ENCODE measurements at places on chromosomes 2 and 18.

DNA sequence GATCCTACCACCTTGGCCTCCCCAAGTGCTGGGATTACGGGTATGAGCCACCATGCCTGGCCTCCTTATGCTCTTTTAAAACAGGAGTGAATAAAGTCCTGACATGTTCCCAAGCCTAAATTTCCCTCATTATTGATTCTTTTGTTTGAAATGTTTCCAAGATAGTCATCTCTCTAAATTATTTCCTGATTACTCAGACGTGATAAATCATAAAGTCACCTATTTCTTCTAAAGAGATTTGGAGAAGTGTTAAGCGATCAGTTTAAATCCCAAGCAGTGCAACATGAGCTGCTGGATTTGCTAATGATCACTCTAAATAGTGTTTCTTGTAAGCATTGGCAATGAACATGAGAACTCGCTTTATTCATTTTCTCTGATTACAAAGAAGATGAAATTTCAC lies 51.8 kb downstream of the PMAIP1 start:
- DNase-seq, result no peak

GRCh38 chr2:14079576-14079975 lies 552.9 kb upstream of the LRATD1 start:
- no peak for DNase-seq

DNA sequence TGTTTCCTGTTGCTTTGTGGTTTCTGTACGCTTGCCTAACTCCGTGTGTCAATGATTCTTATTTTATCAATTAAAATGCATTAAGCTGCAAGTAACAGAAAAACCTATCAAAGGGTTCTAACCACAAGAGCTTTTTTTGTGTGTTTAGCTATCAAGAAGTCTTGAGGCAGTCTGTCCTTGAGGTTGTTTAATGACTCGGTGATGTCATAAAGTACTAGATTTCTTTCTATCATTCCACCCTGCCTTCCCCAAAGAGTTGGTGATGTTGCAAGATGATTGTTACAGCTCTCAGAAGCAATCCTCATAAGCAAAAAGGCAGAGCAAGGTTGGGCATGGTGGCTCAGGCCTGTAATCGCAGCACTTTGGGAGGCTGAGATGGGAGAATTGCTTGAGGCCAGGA lies 51.9 kb upstream of the SPTBN1 start:
- DNase-seq, result no peak

DNA sequence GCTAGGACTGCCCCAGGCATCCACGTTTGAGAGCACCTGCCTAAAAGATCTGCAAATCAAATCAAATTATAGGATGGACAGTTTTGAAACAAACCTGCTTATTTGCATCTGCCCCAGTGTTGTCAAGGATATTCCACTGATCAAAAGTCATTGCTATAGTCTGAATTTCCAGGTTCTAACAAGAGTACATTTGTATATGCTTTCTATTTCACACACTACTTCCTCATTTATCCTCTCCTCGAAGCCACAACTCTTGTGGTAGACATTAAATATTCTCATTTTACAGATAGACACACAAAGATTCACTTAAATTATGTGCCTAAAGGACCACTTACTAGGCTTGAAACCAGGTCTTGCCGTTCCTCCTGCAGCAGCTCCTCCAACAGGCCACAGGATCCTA lies 11.9 kb upstream of the TET3 start:
- DNase-seq, result no peak

DNA sequence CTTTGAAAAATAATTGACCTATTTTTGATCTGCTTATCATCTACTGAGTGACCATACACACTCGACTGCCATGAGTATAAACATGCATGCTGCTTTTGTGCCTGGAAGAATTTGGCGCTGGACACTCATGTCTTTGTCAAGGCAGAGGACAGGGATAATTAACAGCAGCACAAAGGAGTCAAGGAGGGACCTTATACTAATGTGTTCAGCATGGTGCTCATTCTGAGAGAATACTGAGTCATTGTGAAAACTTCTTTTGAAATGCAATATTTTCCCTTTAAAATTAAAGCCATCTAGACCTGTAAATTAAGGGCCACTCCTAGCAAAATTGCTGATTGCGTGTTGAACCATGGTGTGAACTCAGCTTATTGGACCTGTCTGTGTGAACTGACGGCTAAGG lies 116.3 kb downstream of the ZNF532 start:
- no peak for DNase-seq

DNA sequence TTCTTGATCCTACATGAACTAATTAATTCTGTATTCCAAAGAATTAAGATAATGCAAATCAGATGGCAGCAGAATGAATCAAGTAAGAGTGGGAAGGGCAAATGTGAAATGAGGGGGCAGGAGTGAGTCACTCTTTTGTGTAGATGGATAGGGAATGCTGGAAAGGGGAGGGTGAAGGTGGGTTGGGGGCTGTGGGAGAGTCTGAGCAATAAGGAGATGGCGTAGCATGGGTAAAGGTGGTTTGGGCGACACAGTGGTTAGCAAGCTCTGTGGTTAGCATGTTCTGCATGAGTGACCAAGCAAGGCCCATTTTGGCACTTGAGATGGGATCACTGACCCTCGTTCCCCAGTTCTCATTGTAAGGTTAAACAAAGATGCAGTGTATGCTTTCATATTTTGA lies 20.4 kb downstream of the GPD2 start:
- no peak for DNase-seq

- DNase-seq, result no peak
Measured at GRCh38 chr18:9619545-9619944, 5.2 kb upstream of the PPP4R1 start.

GRCh38 chr18:14747513-14748474 lies at the start of gene ANKRD30B:
Gene ANKRD30B (plus strand): TSS chr18:14748172. CDS start chr18:14748420, 248 bp downstream.
- DNase-seq, result no peak

DNA sequence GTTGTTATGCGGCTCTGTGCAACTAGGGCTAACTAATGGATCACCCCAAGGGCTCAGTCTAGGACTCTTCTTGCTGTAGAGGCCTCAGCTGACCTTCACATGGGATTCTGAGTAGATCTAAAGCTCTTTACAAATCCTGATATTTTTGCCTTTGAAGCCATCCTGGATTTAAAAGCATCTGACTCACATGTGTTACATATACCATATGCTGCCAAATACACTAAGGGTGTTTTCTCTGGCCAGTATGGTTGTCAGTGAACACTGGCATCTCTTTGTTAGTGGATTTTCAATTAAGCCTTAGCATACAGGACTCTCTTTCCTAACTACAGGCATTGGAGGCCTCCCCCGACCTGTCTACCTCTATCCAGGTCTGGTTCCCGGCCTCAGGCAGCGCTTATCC lies 992.8 kb upstream of the FANCL start:
- DNase-seq, result no peak

- no peak for DNase-seq
Measured at GRCh38 chr2:10465910-10466309, 17.8 kb upstream of the ODC1 start.

DNA sequence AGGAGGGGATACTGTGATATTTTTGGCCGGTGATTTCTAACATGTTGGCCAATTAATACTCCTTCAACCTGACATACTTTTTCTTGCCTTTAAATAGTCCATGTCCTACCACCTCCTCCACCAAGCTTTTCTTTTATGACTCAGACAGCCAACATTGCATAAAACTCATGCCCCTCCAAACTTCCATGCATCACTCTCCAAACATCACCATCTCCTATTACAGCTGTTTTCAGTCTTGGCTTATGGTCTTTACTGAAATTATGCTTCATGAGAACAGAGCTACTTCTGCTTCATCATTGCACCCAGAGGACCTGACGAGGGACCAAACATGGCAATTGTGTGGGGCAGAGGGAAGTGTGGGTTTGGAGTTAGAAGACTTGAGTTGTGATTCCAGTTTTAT lies 305.4 kb downstream of the LPIN1 start:
- no peak for DNase-seq

DNA sequence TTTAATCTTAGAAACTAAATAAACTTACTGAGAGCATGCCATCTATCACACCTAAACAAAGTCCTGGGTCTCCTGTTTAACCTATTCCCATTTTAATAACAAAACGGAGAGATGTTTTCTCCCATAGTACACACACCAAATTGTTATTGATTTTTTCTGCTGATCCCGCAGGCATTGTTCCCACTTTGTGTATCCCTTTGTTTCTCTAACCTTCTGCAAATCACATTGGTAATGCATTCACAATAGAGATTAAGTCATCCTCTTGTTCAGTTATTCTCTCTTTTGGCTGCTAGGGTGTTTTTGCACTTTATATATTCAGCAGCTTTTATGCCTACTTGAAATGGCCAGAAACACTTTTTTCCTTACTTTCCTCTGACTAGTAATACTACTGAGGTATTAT lies 1071.9 kb upstream of the CDH2 start:
- no peak for DNase-seq

GRCh38 chr2:48007699-48008268 lies 101.5 kb upstream of the FBXO11 start:
- DNase-seq, result no peak

DNA sequence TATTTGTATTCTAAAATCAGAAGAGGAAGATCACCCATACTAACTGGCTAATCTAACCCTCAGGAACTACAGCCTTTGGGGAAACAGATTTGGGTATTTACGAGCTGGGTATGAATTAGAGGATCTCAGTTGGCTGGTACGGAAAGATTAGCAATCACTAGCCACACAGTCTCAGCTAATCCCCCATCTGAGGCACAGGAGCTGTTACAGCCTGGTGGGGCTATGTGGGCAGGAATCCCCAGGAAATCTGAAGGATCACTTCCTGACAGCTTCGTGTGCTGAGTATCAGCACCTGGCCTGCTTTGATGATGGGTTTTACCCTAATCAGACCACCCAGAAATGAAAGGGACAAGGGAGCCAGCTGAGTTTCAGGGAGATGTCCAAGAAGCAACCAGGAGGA lies 206.3 kb downstream of the AFF3 start:
- no peak for DNase-seq

GRCh38 chr2:134466141-134466540 lies 212.3 kb downstream of the MGAT5 start:
- DNase-seq, result no peak

- no peak for DNase-seq
Measured at GRCh38 chr2:218002845-218003180, at the start of gene TNS1. Gene TNS1 (minus strand): TSS chr2:218002995. CDS start chr2:218002872, 123 bp downstream.

- DNase-seq, result no peak
Measured at GRCh38 chr2:62573137-62573731, 67.2 kb upstream of the TMEM17 start.
